ENCODE measurements at places on chromosomes 3 and 15.

GRCh38 chr3:184907681-184908649, 96.0 kb downstream of the VPS8 start:
- H3K27ac ChIP-seq: peak overlapping the region; percentile 45
- no peak overlapping the region for H3K4me3 ChIP-seq
- no peaks in the 10 kb centered on the region for H3K27me3 ChIP-seq
- H3K36me3 ChIP-seq: no peaks in the 10 kb centered on the region

DNA sequence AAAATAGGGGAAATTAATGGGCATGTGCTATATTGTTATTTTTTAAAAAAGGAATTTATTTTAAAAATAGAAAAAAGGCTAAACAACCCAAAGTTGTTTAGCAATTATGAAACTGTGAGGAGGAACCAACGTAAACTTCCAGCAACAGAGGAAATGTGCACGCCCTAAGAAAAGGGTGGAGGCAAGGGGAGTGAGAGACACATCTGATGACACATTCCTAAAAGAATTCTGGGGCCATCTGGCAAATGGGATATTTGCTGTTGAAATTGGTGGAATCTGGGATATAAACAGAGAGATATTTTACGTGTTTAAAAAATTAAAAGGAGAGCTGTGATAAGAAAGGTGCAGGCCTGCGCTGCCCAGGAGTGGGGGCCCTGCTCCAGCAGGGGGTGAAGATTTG, 50.8 kb upstream of the MUC13 start:
- H3K4me1 ChIP-seq: peaks cover 45% of the 10 kb centered on the region
- no peak for DNase-seq
- H3K27ac ChIP-seq: peak overlapping the region; percentile 73
- no peak overlapping the region for H3K4me3 ChIP-seq

- H3K4me3 ChIP-seq: no peak overlapping the region
- H3K27ac ChIP-seq: no peak overlapping the region
- no peaks in the 10 kb centered on the region for H3K27me3 ChIP-seq
- DNase-seq: no peak
Observed at GRCh38 chr3:40713795-40714194, 189.0 kb downstream of the ZNF621 start.

- no peak overlapping the region for H3K4me3 ChIP-seq
- no peaks in the 10 kb centered on the region for H3K27me3 ChIP-seq
- H3K27ac ChIP-seq: no peak overlapping the region
- DNase-seq: no peak
Observed at GRCh38 chr15:88115486-88116152, 140.9 kb downstream of the NTRK3 start.

DNA sequence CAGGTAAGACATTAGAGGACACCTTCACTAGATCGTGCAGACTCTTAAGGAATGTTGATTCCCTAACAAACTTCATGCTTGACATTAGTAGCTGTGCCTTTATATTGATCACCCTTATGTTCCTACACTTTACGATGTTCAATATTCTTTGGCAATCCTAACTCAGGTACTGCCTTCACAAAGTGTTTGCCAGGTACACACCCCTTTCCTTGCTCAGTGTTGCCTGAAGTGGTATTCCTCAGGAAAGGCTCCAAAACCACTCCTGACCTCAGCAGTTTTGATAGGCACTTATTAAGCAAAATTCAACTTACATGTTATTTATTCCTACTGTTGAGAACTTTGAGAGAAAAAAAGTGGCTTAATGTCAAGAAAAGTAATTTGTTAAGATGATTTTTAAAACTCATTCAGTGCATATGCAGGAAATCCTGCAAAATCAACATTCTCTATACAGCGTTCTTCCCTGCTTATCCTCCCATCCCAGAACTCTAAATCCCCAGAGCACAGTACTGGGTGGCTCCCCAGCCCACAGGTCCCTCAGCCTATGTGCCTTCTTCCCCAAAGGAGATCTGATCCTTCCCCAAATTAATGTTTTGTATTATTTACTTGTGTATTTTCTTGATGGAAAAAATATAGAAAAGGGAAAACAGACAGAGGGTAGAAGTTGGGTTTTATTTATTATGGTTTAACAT, 260.7 kb downstream of the MECOM start:
- no peaks in the 10 kb centered on the region for H3K27me3 ChIP-seq
- no peak overlapping the region for H3K4me3 ChIP-seq
- H3K27ac ChIP-seq: no peak overlapping the region
- DNase-seq: no peak
